ENCODE measurements at places on chromosomes 2 and 18. TPM values are rescaled to one million over a fixed set of nuclear protein-coding genes. Genes with fewer than 3 reads are reported as not detected.

DNA sequence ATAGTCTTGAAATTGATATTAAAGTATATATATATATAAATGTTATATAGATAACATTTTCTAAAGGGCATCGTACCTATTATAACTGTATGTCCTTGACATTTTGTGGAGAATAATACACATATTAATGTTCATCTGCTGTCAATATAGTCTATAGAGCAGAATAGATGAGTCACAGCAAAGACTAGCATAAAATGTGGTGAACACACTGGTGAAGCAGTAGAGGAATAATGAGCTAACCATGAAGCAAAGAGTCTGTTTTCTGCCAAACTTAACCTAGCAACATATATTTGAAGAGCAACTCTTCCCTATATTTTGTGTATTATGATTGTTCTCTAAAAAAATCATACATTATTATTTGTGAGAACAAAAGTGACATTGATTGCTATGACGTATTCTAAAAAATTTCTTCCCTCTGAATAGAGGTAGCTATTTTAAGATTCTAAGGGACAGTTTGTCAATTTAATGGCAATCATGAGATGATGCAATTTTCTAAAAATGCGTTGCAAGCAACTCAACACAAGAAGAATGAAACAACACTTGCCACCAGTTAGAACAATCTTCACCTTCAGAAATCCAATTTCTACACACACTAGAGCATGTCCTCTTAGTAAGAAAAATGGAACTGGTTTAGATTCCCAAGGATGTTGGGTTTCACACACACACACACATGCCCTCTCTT lies 22.0 kb downstream of the DOCK10 start:
- no peak for DNase-seq

DNA sequence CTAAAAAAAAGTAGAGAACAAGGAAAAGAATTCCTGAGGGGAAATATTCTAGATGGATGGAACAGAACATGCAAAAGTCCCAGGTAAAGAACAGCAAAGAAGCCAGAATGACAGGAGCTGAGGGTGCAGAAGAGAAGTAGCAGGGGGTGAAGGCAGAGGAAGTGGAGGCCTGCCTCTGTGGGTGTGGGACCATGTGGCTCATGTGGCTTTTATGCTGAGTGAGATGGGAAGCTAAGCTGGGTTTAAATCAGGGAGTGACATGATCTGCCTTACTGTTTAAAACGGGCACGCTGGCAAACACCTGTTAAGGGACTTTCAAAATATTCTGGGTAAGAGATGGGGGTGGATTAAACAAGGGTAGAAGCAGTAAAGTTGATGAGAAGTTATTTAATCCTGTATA lies 40.0 kb downstream of the GKN2 start:
- DNase-seq = no peak

DNA sequence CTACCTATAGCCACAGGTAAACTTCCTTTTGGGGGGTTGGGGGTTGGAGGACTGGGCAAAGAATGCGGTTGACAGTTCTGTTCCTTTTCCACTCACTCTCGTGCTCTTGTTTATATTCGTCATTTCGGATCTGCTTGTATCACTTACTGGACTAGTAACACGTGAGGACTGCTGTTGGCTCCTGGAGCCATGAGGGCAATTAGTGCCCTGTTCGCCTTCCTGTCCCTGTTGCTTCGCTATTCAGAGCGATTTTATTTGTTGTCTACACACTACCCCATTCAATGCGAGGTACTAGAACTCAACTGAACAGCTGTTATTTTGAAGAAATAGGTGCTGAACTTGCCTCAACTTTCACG lies 1.1 kb downstream of the KCNJ3 start:
- DNase-seq = no peak

DNA sequence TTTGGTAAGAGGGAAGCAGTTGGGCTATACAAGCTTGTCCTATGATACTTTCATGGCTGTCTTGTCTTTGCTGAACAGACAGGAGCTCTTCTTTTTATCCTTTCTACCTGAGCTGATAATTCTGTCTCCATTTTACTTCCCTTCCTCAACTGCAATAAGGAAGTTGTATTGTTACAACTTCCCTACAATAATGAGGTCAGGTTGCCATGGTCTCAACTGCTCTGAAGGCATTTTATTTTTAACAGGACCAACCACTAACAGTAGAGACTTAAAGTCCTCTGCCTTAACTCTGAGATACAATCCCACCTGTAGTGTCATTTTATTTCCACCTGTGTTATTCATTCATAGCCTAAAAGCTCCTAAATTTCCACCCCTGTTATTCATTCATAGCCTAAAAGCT lies 118.6 kb upstream of the PGAP1 start:
- DNase-seq = no peak

GRCh38 chr2:217978536-217979150 lies 24.2 kb downstream of the TNS1 start:
- peak; percentile 42 for DNase-seq

DNA sequence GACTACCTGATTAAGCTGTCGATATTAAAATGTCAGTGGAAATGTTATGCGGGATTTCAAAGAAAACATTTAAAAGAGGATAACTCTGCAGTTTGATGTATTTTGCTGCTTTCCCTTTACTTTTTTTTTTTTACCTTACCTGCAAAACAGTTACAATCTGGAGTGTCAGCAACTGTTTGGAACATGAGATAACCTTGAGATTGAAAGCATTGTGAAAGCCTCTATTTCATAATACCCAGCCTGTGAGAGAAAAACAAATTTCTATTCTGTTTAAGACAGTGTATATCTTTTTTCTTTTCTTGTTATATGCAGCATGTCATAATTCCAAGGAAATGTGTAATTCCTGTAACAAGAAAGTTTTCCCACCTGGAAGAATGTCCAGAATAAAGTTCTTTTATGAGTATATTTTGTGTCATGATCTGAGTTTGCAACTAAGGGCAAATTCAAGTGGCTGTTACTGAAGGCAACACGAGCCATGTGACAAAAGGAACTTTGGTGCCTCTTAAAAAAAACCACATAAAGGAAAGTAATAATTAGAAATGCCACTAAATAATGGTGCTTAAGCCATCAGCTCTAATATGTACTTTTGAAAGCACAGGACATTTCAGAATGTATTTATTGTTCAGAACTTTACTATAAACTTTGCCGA lies 297.0 kb upstream of the DSEL start:
- no peak for DNase-seq

GRCh38 chr2:175463589-175464310 lies 282.2 kb upstream of the ATP5MC3 start:
- no peak for DNase-seq

GRCh38 chr18:51275712-51276476 lies 78.4 kb upstream of the MEX3C start:
- no peak for DNase-seq

GRCh38 chr2:172783165-172783898 lies 47.7 kb downstream of the RAPGEF4 start:
- no peak for DNase-seq

DNA sequence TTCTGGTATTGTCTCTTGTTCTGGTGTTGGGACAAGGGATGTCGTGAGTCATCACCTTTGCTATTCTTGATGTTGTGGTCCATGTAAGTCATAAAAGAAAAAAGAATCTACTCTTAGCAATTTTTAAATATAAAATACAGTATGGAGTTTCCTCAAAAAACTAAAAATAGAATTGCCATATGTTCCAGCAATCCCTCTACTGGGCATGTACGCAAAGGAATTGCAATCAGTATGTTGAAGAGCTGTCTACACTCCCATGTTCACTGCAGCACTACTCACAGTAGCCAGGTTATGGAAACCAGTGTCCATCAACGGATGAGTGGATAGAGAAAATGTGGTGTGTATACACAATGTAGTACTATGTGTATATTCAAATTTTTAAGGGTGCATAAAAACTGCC lies 10.9 kb upstream of the GNAL start:
- no peak for DNase-seq

GRCh38 chr18:11247381-11247970 lies 98.1 kb upstream of the PIEZO2 start:
- DNase-seq = no peak

DNA sequence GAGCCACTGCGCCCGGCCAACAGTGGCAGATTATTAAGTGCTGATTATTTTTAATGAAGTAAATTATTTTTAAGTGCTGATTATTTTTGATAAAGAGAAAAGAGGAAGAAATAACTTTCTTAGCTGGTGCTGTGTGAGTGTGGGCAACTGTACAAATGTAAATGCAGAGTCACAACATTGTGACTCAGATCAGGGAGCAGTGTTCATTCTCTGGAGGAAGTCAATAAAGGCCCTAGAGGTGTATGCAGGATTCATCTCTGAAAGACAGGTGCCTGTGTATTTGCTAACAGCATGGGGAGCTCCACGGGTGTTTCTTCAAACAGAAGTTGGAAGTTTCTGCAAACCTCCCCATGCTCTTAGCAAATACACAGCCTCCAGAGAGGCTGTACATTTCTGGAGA lies 6.2 kb downstream of the KRTCAP3 start:
- no peak for DNase-seq

GRCh38 chr2:40436093-40436475 lies 15.8 kb downstream of the SLC8A1 start:
- DNase-seq = no peak

DNA sequence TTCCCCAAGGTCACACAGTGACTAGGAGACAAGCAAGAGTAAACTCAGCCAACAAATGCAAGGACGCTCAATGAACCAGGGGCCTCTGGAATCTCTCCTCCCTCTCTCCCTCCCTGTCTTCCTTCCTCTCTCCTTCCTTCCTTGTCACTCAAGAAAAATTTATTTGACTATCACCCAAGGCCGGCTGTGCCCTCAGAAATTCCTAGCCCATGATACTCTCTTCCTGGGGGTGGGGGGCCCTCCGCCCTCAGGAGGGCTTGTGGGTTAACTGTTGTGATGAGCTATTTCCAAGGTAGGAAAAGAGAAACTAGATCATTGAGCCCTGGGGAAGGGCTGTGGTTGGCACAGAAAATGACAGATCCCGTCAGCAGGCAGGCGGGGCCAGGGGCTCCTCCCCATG lies 21.7 kb downstream of the INHBB start:
- DNase-seq = no peak

GRCh38 chr18:10892786-10893185 lies 256.6 kb downstream of the PIEZO2 start:
- no peak for DNase-seq

DNA sequence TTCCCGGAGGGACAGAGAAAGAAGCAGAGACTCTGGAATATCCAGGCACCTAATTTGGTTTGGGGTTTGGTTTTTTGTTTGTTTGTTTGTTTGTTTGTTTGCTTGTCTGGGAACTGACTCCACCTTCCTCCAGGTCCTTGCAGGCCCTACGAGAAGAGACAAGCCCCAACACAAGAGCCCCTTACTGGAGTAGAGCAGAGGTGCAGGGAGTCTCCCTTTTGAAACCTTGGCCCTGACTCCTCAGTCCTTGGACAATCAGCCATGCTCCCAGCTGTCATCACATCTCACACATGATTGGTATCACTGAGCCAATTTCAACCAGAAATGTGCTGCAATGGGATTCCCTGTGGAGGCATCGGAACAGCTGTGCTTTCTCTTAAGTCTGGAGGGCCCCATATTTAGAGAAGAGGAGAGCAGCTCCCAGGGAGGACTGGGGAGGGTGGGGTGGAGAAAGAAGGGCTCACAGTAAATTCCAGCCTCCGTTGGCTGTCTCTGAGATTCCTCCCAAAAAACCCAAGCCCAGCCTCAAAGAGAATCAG lies 279.9 kb upstream of the NCKAP5 start:
- DNase-seq = no peak

- no peak for DNase-seq
Observed at GRCh38 chr18:267380-267687, 513 bp downstream of the THOC1 start.

DNA sequence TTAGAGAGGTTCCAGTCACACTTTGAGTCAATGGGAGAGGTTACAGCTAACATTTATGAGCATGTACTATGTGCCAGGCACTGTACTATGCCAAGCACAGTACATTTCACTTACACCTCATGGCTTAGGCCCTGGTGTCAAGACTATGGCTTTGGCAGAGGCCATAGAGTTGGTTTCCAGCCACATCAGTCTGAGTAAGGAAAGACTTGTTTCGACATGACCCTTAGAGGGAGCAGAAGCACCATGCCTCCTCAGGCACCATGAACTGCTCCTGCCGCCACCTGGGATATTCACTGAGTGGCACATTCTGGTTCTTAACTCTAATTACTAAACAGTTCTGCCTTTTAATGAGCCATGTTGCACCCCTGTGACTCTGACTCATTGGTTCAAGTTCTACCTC lies 12.7 kb downstream of the DGUOK start:
- no peak for DNase-seq

DNA sequence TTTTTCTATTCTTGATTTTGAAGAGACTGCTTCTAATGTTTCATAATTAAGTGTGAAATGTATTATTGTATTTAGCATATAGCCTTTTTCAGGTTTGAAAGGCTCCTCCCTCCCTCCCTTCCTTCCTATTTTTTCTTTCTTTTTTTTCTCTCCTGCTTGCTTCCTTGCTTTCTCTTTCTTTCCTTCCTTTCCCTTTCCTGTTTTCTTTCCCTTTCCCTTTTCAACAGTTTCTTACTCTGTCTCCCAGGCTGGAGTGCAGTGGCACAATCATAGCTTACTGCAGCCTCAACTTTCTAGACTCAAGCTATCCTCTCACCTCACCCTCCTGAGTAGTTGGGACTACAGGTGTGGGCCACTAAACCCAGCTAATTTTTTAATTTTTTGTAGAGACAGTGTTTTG lies 44.6 kb downstream of the RMDN2 start:
- DNase-seq = no peak

SCLY gene
- total RNA-seq = 49.2 TPM

ZC3H6 gene
- 7.3 TPM for total RNA-seq

RAB6C gene
- not detected for total RNA-seq

CYS1 gene
- total RNA-seq = 2.5 TPM

AQP12B gene
- total RNA-seq = not detected

SERPINB3 gene
- not detected for total RNA-seq

COL3A1 gene
- 30.4 TPM for total RNA-seq

PJVK gene
- 9.2 TPM for total RNA-seq

Measured in progenitor cell of endocrine pancreas (in vitro differentiated cells).